ENCODE measurements at places on chromosomes 2 and 18.

- DNase-seq: no peak
Measured at GRCh38 chr18:65568866-65569265, 181.9 kb upstream of the CDH7 start.

DNA sequence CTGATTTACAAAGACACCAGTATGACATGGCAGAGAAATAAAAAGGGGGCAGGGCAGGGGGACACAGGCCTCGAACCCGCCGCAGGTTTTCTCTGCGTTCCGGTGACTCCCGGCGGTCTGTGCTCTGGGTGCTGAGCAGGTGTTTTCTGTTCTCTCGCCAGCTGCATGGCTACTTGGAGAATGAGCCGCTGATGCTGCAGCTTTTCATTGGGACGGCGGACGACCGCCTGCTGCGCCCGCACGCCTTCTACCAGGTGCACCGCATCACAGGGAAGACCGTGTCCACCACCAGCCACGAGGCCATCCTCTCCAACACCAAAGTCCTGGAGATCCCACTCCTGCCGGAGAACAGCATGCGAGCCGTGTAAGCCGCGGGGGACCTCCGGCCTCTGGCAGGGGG, 52.9 kb downstream of the NFATC1 start:
- DNase-seq: no peak

GRCh38 chr2:237446338-237446665, 32.3 kb upstream of the COL6A3 start:
- no peak for DNase-seq

DNA sequence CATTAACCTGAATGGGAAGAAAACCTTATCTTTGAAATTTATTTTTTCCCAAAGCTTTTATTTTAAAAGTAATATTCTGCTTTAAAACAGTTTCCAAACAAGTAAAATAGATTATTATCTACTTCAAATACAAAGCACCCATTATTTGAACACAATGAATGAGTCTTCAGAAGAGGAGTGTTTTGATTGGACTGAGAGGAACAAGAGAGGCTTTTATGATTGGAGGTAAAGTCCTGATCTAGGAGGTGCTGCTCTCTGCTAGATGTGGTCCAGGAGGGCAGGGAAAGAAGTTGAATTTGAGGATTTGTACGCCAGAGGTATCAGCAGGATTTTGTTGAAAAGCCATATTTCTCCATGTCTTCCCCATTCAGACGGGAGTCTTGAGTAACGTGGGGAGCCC, 900.7 kb downstream of the SOCS6 start:
- no peak for DNase-seq

GRCh38 chr2:20235655-20236305, 10.8 kb upstream of the SDC1 start:
- DNase-seq: no peak

GRCh38 chr2:35548171-35548570, 807.4 kb upstream of the CRIM1 start:
- no peak for DNase-seq

DNA sequence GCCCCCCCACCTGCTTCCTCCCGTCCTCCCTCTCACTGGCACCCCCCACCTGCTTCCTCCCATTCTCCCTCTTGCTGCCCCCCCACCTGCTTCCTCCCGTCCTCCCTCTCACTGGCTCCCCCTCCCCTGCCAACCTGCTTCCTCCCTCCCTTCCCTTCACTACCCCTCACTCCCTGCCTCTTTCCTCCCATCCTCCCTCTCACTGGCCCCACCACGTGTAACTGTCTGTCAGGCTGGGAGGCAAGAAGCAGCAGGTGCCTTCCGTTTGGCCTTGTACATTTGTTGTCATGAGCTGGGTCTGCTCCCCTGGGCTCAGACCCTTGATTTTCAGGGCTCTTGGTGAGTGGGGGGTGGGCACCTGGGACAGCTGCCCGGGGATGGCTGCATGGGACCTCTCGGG, 19.1 kb downstream of the RTP5 start:
- no peak for DNase-seq

- DNase-seq: no peak
Measured at GRCh38 chr2:157780211-157780610, 95.9 kb downstream of the ACVR1 start.

GRCh38 chr18:50405582-50406271, 30.9 kb downstream of the SKA1 start:
- no peak for DNase-seq

- no peak for DNase-seq
Measured at GRCh38 chr2:216925636-216926366, 65.9 kb upstream of the TNP1 start.

Measured in femur (tissue), 1 donor.